ENCODE measurements at places on chromosomes 3 and 15. TPM values are rescaled to one million over a fixed set of nuclear protein-coding genes. Genes with fewer than 3 reads are reported as not detected.

Gene IL17RE
- total RNA-seq: 1.4 TPM

Gene CPOX
- 21.0 TPM for total RNA-seq

Gene SNRPA1
- 131 TPM for total RNA-seq

Gene RMDN3
- 21.9 TPM for total RNA-seq

Gene ITIH1
- not detected for total RNA-seq

Gene SLC12A8
- total RNA-seq: 1.2 TPM

Gene PYGO1
- 7.6 TPM for total RNA-seq

Gene KLHL40
- total RNA-seq: not detected

Gene GABRG3
- not detected for total RNA-seq

Gene KBTBD13
- not detected for total RNA-seq

Gene CCR9
- total RNA-seq: not detected

Gene FANCD2OS
- not detected for total RNA-seq

Gene SCN11A
- 0.02 TPM for total RNA-seq

Gene ADAMTS17
- 0.21 TPM for total RNA-seq

Gene NR1I2
- total RNA-seq: not detected

Gene HYAL1
- total RNA-seq: 1.00 TPM

Gene NOP10
- total RNA-seq: 535 TPM

Gene CPN2
- not detected for total RNA-seq

Gene GUCA1C
- not detected for total RNA-seq

Gene ISG20
- 32.2 TPM for total RNA-seq

Gene FHIT
- 0.72 TPM for total RNA-seq

Gene ALPK3
- 0.14 TPM for total RNA-seq

Gene MST1R
- 8.3 TPM for total RNA-seq

Gene TRIM59
- 10.0 TPM for total RNA-seq

Gene PIERCE2
- 4.2 TPM for total RNA-seq

Gene CCDC39
- not detected for total RNA-seq

Gene CCRL2
- 0.17 TPM for total RNA-seq

Measured in A549 treated with Mapracorat at 1 μM for 4 hours (cell line).